Stimulated activated naive CD4-positive, alpha-beta T cell (primary cell): ENCODE measurements at places on chromosomes 5 and 9.

DNA sequence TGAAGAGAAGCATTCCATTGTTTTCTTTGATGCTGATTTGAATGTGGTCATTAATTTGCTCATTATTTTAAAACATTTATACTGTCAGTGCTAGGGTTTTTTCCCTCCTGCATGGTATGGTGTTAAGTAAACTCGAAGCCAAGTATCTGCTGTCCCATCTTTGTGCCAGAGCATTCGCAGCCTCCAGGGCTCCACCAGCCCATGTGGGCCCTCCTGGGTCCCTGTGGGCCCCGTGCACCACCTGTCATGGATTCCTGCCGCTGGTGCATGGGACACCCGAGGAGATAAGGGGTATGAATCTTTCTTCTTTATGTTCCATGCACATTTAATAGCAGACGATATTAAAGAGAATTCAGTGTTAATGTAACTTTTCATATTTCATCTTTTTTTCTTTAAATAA is 95.1 kb downstream of the TRIO start:
- DNase-seq: no peak

- DNase-seq: no peak
These were observed 35.8 kb upstream of the SPATA31D4 start for GRCh38 chr9:81892440-81892839.

- peak; percentile 87 for DNase-seq
These were observed 9.2 kb downstream of the TMEM250 start for GRCh38 chr9:136109351-136110081.

DNA sequence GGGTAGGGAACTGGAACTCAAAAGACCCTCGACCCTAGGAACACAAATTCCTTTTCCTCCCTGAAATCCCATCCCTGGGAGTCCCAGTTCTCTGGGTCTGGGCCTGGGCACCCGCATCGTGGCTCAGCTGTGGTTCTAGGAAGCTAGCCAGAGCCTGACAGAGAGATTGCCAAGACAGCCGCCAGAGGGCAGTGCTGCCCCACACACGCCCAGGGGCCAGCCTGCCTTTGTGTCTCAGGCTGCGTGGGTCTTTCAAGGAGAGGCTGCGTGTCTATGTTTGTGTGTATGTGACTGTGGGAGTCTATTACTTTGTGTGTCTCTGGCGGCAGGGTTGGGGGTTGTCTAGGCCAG is 32.0 kb upstream of the TTLL11 start:
- DNase-seq: peak; percentile 44

GRCh38 chr9:2560180-2560579 is 61.4 kb upstream of the VLDLR start:
- no peak for DNase-seq

GRCh38 chr9:5994493-5994892 is 20.9 kb downstream of the RANBP6 start:
- no peak for DNase-seq

- DNase-seq: no peak
These were observed 535.2 kb downstream of the IRX1 start for GRCh38 chr5:4130819-4131218.

DNA sequence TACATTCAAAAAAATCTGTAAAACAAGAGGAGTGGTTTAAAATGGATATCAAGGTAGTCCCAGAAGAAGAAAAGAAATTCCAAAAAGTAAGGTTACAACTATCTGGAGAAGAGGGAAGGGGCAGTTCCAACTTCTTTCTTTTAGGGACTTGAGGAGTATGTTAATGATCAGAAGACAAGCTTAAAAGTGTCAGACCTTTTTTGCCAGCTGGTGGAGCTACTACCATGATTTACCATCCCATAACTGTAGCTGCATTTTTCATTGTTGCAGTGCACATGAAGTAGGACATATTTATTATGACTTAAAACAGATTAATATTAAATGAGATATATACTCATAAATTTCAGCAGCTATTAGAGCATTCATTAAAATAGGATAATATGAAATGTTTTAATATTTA is 158.5 kb upstream of the RGS7BP start:
- no peak for DNase-seq

- no peak for DNase-seq
These were observed 1105.1 kb upstream of the CDH9 start for GRCh38 chr5:28143519-28143918.

DNA sequence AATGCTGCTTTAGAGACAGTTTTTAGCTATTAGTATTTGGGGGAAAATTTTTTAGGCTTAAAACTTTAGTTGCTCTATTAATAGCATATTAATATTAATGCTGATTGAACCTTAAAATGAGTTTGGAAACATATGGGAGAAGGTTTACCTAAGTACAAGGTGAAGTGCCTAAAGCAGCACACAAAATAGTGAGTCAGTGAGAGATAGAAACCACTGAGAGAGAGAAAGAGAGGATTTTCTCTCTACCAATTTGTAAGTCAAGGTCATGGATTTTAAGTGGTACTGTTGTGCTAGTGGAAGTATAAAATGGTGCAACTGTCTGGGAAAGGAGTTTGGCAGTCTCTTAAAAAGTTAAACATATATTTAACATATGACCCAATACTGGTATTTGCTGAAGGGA is 64.9 kb downstream of the MARCHF3 start:
- DNase-seq: no peak

DNA sequence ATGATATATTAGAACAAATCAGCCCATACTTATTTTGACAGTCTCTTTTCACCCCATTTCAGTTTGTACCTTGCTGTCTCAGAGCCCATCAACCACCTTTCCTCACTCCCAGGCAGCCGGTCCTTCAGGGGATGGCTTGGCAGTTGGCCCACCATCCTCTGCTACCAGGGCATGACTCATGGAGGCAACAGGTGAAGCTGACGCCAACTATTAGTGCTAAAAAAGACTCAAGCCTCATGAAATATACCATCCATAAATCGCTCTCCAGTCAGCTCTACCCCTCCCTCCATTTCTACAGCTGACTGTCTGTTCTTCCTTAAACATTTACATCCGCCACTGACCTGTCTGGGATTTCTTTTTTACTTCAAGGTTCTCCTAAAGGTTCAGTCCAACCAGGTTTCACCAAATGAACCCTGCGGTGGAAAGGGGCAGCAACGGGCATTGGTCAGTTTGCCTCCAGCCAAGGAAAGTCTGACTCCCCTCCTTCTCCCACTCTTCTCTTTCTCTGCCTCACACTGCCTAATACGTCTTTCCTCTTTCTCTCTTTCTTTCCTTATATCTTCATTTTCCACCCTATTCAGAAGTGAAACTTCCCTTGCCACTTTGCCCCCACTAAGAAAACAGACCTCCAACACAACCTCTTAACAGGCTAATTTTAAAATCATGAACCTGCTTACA is 439.1 kb downstream of the RAB3C start:
- DNase-seq: no peak

DNA sequence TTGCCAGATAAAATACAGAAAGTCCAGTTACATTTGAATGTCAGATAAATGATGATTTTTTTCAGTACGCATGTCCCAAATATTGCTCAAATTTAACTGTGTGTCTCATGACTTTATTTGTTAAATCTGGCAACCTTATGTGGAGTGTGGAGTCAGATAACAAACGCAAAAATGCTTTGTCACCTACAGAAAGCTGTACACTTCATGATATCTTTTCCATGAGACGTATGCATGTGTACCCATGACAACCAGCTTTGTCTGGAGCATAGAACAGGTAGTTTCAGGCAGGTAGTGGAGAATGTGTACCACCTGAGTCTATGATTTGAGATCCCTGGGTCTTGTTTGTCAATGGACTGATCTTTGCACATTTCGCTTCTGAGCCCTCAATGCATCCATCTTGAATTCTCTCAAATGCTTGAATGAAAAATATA is 105.5 kb upstream of the CPEB4 start:
- DNase-seq: no peak

DNA sequence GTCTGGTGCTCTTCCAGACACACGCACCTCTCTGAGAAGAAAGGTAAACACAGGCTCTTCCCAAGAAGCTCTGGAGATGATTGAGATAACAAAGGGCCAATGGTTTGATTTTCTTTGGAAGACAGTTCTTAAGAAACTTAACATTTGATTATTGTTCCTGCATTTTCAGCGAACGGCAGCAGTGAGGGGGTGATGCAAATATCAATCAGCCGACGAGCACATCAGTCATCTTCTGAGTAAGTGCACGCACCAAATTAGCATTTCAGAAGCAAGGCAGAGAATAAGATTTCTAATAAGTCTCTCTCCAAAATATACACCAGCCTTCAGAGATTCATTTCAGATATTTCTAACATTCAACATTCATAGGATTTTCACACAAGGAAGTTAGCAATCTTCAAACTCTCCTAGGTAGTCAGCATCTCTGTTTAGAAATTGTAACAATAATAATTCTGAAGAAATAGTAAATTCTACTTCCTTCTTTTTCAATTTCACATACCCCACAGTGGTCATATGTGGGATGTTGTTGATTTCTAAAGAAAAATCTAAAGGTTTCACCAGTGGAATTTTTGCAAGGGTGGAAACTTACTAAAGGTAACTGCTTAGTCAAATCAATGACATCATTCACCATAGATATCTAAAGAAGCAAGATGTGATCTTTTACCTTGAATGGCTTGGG is 250.3 kb downstream of the SEC61B start:
- no peak for DNase-seq

GRCh38 chr5:179407191-179408175 is 62.2 kb upstream of the ADAMTS2 start:
- DNase-seq: no peak

DNA sequence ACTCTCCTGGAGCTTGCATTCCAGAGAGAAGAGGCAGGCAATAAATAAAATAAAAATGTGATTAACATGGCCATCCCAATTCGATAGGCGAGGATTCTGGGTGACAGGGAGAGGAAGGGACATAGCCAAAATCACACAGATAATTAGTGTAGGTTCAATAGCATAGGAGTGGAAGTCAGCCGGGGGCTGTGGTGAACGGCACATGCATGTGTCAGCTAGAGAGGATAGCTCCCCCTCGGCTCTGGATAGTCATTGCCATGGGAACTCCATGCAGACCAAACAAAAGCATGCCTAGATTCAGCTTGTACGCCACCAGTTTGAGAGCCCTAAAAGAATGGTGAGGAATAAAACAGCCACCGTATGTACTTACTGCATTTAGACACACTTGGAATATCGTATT is 223.5 kb downstream of the GRIA1 start:
- no peak for DNase-seq

GRCh38 chr9:129703667-129704355 is 38.4 kb downstream of the PRRX2 start:
- DNase-seq: no peak

DNA sequence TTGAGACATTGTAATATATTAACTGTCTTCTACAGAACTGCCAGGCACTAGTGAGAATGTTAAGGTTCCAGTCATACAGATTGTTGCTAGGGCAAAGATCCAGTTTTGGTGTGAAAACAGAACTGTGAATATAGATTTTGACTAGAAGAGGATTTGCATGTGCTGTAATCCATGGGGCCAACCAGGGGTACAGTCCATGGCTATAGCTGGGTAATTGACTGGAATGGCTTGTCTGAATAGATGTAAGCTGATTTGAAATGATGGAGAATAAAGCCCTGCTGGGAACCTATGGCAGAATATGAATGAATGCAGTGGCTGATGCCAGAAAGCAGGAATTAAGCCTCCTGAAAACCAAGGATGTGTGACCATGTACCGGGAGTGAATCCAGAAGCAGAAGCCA is 748.5 kb upstream of the CDH10 start:
- DNase-seq: no peak

DNA sequence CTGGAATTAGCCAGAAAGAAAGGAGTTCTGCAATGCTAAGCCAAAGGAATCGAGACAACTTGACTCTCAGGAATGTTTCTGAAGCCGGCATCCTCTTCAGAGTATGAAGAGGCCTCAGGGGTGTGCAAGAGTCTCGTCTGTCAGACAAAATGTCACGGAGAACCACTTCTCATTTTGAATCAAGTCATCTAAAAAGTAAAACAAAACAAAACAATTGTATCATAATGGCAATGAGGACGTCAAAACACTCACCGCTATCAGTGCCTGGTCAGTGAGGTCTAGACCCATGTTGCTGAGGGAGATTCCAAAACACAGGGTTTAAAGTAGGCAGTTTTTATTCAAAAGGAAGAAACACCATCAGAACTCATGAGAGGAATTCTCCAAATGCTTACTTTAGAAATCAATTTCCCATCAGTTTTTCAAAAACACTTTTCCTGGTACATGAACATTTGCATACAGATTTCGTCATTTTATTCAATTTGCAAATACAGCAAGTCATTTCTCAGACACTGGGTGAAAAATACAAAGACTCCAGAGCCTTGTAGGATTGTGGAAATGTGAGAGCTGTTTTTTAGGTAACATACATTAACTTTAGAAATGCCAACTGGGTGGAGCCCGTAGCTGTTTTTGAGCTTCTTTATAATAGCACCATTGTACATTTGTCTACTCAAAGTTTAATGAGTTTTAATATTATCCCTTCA is 89.5 kb upstream of the MAP3K1 start:
- DNase-seq: no peak

GRCh38 chr5:132060501-132061161 is at the start of gene IL3:
TSS of gene IL3 (plus strand) at chr5:132060655. CDS start at chr5:132060707, 52 bp downstream.
- DNase-seq: no peak

- DNase-seq: no peak
These were observed 86.7 kb upstream of the TAS2R1 start for GRCh38 chr5:9716838-9717281.

GRCh38 chr5:66769030-66769733 is 173.0 kb downstream of the MAST4 start:
- DNase-seq: no peak

DNA sequence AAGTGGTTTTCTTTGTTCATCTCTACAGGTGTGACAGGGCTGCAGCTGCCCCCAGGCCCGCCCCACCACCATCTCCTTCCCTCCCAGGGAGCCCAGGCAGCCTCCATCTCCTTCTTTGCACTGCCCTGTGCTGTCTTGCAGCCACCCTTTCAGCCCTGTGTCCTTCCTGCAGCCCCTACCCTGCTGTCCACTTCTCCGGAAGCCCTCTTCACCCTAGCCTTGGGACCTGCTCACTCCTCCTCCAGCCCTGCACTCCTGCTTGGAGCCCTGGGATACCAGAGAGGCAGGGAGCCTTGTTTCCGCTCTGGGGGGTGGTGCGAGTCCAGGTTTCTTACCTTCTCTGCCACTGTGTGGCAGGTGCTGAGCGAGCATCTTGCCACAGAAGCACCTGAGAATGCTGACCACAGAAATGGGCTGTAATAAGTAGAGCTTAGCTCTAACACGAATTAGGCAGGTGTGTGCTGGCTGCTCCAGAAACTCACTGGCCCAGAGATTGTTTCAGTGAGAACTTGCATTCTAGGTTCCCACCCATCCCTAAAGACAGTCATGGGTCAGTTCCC is 51.3 kb upstream of the GADD45G start:
- DNase-seq: no peak

GRCh38 chr5:132866342-132867045 is at the start of the genes GDF9 and UQCRQ:
TSS of gene GDF9 (minus strand) at chr5:132866469. CDS start at chr5:132864533, 1,936 bp downstream.
TSS of gene UQCRQ (plus strand) at chr5:132866642. CDS start at chr5:132866882, 240 bp downstream.
- peak; percentile 89 for DNase-seq

DNA sequence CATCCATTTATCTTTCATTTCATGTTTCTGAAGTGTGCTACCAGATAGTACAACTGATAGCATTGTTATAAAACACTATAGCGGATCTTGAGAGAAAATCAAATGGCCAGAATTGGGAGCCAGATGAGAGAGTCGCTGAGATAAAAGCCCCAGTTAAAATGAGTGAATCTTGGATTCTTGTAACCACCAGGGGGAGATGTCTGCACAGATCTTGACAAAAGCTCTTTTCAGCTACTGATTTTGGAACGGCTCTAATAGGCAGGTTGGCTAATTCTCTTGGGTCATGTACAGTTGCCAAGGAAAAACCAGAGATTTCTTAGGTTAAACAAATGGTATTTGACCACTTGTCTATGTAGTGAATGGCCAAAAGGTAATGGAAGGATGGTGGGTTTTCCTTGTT is 21.7 kb downstream of the F2RL2 start:
- DNase-seq: no peak
